Right renal pelvis (tissue), 4 donors: ENCODE measurements at places on chromosomes 1 and 21. TPM values are rescaled to one million over a fixed set of nuclear protein-coding genes. Genes with fewer than 3 reads are reported as not detected.

Gene C21orf58
- 10.4 TPM for polyA plus RNA-seq

Gene RIIAD1
- not detected for polyA plus RNA-seq

DNA sequence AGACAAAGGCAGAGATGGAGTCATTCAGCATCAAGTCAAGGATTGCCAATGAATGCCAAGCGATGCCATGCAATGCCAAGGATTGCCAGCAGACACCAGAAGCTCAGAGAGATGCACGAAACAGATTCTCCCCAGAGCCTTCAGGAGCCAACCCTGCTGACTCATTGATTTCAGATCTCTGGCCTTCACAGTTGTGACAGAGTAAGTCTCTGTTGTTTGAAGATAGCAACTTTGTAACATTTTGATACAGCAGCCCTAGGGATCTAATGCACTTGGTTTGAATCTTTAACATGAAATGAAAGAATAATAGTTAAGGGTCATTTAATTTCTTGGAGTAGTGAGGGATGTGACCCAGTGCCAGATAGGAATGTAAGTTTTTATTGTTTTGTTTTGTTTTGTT is 287.4 kb upstream of the RUNX1 start:
- no peak for DNase-seq

- no peak for DNase-seq
Measured at GRCh38 chr1:166721145-166721544, 118.1 kb upstream of the POGK start.

DNA sequence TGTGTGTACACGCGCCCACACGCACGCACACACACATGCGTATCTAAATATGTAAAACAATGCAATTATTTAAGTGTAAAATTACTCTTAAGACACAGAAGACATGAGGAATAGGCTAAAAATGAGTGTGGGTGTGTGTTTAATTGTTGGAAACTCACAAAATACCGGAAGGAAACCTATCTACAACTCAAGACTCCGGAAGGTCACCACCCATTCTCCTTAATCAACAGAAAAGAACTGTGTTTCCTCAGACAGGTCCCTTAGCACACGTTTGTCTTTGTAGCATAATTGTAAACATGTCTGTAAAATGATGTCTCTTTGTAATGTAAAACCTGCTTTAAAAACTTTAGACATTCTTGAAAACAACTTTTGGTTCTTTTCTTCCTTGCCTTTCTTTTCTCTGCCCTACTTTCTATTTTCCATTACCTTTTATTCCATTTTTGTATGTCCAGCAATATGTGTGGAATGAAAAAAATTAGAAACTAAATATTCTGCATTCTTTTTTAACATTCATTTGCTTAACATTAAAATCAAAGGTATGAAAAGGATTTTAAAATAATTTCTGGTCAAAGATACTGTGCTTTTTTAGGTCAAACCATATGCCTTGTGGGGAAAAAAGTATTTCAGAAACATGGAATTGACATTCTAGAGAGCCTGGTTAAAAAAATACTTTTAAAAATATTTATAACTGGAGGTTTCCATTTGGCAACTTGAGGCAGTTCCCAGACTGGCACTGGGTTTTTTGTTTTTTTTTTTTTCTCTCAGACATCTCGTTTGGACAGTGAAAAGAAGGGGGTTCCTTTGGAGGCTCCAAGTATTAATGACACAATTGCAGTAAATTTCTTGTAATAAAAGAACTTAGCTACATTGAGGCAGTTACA is 46.2 kb downstream of the ATP5PF start:
- DNase-seq: no peak

GRCh38 chr21:45155910-45156309 is 81.5 kb downstream of the ADARB1 start:
- no peak for DNase-seq

DNA sequence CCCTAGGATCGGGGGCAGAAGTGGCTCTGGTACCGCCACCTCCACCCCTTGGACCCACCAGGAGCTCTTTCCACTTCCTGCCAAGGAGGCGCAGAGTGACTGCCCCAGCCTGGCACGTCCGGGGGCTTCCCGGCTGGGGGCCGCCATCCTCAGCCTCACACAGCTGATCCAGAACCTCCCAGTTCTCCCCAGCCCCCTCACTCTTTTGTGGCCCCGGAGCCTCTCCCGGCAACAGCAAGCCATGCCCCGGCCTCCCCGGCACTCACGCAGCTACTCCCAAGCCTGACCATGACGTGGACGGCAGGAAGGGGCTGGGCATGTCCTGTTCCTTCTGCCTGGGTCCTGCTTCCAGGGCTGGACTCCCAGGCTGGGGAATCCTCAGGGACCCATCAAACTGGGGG is 17.1 kb downstream of the TP73 start:
- no peak for DNase-seq

- no peak for DNase-seq
Measured at GRCh38 chr1:29292344-29292743, 56.0 kb downstream of the PTPRU start.

DNA sequence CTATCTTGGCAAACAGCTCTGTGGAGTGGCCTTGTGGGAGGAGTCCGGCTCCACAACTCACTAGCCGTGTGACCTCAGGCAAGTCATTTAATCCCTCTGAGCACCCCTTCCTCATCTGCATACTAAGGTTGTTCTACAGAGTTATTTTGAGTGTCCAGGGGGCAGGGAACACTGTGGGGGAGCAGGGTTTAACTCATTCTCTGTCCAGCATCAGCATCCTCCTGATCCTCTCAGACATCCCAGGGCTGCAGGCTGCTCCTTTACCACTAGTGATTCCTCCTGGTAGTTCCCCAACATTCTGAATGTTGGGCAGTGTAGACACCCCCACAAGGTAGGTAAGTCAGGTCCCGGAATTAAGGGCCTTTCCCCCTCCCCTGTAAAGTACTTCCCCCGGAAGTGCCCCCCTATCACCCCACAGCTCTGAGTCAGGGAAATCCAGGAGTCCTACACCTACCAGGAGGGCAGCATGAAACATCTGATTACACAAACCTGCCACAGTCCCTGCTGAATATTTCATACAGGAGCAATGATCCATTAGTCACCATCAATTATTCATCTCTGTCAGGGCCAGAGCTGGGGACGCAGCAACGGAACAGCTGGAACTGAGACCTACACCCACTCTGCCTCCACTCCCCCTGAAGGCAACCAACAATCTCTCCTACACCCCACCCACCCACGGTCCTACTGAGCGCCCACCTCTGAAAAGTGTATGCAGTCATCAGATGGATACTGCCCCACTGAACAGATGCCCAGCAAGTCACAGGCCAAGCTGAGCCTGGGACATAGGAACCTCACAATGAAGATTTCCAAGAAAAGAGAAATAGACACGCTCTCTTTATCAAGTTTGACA is 20.5 kb downstream of the SYT2 start:
- DNase-seq: no peak
